ENCODE measurements at places on chromosomes 6 and 20. TPM values are rescaled to one million over a fixed set of nuclear protein-coding genes. Genes with fewer than 3 reads are reported as not detected.

Gene ULBP1
- 0.99 TPM for total RNA-seq

Gene MLN
- not detected for total RNA-seq

DNA sequence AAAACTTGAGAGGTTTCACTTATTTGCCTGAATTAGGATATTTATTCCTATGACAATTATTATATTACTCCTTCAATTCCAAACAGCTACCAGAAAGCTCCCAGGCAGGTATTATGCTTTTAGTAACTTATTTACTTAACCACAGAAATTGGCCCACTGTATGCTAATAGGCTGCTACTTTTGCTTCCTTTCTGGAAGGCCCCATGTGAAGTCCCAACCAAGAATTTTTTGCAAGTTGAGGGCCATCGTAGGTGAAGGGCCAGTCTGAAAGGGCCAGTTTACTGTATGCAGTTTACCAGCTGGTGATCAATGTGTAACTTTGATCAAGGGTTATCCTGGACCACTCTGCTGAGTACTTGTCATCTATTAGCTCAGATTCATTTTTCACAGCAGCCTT is 45.0 kb downstream of the EDN1 start:
- no peaks in the 10 kb centered on the region for H3K4me1 ChIP-seq
- H3K4me3 ChIP-seq, result no peak overlapping the region
- H3K27ac ChIP-seq, result no peak overlapping the region
- H3K36me3 ChIP-seq, result no peaks in the 10 kb centered on the region
- DNase-seq, result no peak

Gene GSTA2
- total RNA-seq, result not detected

DNA sequence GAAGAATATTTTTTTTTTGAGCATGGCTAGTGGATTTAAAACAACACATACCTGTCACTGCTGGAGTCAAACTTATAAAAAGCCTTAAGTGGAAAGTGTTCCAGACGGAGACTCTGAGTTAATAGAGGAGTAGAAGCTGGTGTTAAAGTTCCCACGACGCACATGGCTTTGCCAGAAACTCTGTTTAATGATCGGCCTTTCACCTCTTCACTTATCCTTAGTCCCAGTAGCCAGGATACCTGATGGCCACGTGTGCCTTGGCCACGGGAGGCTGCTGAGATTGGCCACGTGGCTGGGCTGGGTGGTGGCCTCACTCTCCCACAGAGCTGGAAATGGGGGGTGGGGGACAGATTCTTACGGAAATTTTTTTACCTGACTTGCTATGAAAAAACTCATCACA is 333.1 kb downstream of the ZFAND3 start:
- no peak overlapping the region for H3K27ac ChIP-seq
- H3K4me1 ChIP-seq, result no peaks in the 10 kb centered on the region
- H3K4me3 ChIP-seq, result no peak overlapping the region
- no peak for DNase-seq

GRCh38 chr6:36817176-36817817 is 21.9 kb downstream of the CPNE5 start:
- no peaks in the 10 kb centered on the region for H3K27me3 ChIP-seq
- DNase-seq, result no peak
- H3K36me3 ChIP-seq, result no peaks in the 10 kb centered on the region
- peaks cover 12% of the 10 kb centered on the region for H3K4me1 ChIP-seq
- H3K4me3 ChIP-seq, result no peak overlapping the region

DNA sequence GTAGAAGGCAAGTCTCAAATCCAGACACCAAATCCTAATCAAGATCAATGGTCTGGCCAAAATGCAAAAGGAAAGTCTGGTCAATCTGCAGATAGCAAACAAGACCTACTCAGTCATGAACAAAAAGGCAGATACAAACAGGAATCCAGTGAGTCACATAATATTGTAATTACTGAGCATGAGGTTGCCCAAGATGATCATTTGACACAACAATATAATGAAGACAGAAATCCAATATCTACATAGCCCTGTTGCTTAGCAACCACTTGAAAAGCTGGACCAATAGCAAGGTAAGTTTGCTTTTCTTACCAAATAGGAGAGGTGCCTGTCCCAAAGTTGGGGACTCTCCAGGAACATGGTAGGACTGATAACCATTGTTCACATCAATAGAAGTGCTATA is 2.0 kb downstream of the SEMG2 start:
- no peak overlapping the region for H3K27ac ChIP-seq
- H3K27me3 ChIP-seq, result peaks cover 23% of the 10 kb centered on the region
- DNase-seq, result no peak
- no peak overlapping the region for H3K4me3 ChIP-seq

Gene TAGAP
- 5.2 TPM for total RNA-seq

- peaks cover 7% of the 10 kb centered on the region for H3K4me1 ChIP-seq
- H3K27ac ChIP-seq, result no peak overlapping the region
- H3K27me3 ChIP-seq, result no peaks in the 10 kb centered on the region
- H3K4me3 ChIP-seq, result no peak overlapping the region
Observed at GRCh38 chr20:47764154-47764733, 21.0 kb downstream of the SULF2 start.

- H3K27ac ChIP-seq, result peak overlapping the region; percentile 22
- no peak overlapping the region for H3K4me3 ChIP-seq
- DNase-seq, result peak; percentile 34
- H3K36me3 ChIP-seq, result peaks cover 14% of the 10 kb centered on the region
- H3K27me3 ChIP-seq, result no peaks in the 10 kb centered on the region
Observed at GRCh38 chr6:136593748-136594490, 43.7 kb upstream of the MAP7 start.

Gene TSPO2
- not detected for total RNA-seq

GRCh38 chr20:58612121-58612691 is 38.9 kb upstream of the STX16 start:
- peaks cover 21% of the 10 kb centered on the region for H3K27me3 ChIP-seq
- no peak overlapping the region for H3K27ac ChIP-seq
- H3K4me3 ChIP-seq, result no peak overlapping the region

- H3K27me3 ChIP-seq, result no peaks in the 10 kb centered on the region
- no peak overlapping the region for H3K27ac ChIP-seq
- no peaks in the 10 kb centered on the region for H3K36me3 ChIP-seq
- H3K4me1 ChIP-seq, result 0 out of 2 replicates have a peak, but pooled peaks cover 4% of the 10 kb centered on the region
- no peak overlapping the region for H3K4me3 ChIP-seq
- DNase-seq, result no peak
Observed at GRCh38 chr6:94362061-94362864, 942.9 kb upstream of the EPHA7 start.

Gene KCNQ2
- not detected for total RNA-seq

Gene CRISP2
- total RNA-seq, result not detected

- no peak overlapping the region for H3K27ac ChIP-seq
- no peak for DNase-seq
- no peaks in the 10 kb centered on the region for H3K27me3 ChIP-seq
- H3K36me3 ChIP-seq, result no peaks in the 10 kb centered on the region
- no peak overlapping the region for H3K4me3 ChIP-seq
- H3K4me1 ChIP-seq, result peaks cover 8% of the 10 kb centered on the region
Observed at GRCh38 chr6:44088827-44089590, 38.2 kb downstream of the MRPL14 start.

DNA sequence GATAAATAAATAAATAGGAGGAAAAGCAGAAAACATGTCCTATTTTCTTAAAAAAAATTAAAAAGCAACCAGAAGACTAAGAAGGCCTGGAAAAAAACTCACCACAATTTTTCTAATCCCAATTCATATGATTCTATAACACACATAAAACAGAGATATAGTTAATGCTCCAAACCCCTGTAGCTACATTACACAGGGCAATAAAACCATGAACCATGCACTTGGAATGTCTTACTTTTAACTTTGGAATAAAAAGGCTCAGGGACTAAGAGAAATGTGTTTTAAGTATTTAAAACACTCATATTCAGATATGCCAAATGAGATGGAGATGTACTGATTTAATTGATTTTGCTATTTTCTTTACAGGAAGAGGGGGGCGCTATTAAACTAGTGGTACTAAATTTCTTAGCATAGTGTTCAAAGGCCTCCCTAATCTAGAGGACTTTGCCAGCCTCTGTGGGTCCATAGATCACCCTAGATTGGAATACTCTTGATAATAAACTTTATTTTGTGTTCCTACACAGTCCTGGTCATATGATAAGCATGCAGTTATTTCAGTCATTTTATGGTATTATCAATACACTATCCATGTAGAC is 30.3 kb upstream of the GCM1 start:
- no peak overlapping the region for H3K27ac ChIP-seq
- no peaks in the 10 kb centered on the region for H3K27me3 ChIP-seq
- H3K36me3 ChIP-seq, result no peaks in the 10 kb centered on the region
- no peak overlapping the region for H3K4me3 ChIP-seq
- 0 out of 2 replicates have a peak, but pooled peaks cover 5% of the 10 kb centered on the region for H3K4me1 ChIP-seq

Gene OPRL1
- total RNA-seq, result 0.43 TPM

DNA sequence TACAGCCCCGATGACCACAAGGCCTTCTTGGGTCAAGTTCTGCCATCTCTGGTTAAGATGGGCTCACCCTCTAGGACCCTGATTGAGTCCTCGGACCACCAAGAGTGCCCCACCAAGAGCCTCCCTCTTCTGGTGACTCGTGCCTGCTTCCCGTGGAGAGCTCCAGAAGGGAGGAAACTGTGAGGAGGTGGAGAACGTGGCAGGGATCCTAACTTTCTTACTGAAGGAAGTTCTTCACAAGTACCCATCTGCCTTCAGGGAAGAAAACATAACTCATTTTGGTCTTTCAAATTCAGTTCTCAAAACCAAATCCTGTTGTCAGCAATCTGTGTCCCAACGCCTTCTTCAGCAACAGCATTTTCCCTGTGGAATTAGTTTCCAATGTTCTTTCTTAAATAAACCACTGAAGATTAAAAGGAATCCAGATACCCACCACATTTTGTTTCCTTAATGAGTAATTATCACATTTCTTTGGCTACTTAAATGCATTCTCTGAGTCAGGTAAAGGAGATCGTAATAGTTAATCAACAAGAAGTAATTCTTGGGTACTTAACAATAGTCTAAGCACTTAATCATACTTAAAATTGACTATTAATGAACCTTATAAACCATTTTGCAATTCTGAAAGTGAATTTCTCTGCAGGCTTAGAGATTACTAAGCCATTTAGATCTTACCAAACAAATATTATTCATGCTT is 185.8 kb upstream of the SGK1 start:
- no peaks in the 10 kb centered on the region for H3K27me3 ChIP-seq
- no peak overlapping the region for H3K27ac ChIP-seq
- H3K36me3 ChIP-seq, result no peaks in the 10 kb centered on the region

Gene CARMIL1
- 0.73 TPM for total RNA-seq

DNA sequence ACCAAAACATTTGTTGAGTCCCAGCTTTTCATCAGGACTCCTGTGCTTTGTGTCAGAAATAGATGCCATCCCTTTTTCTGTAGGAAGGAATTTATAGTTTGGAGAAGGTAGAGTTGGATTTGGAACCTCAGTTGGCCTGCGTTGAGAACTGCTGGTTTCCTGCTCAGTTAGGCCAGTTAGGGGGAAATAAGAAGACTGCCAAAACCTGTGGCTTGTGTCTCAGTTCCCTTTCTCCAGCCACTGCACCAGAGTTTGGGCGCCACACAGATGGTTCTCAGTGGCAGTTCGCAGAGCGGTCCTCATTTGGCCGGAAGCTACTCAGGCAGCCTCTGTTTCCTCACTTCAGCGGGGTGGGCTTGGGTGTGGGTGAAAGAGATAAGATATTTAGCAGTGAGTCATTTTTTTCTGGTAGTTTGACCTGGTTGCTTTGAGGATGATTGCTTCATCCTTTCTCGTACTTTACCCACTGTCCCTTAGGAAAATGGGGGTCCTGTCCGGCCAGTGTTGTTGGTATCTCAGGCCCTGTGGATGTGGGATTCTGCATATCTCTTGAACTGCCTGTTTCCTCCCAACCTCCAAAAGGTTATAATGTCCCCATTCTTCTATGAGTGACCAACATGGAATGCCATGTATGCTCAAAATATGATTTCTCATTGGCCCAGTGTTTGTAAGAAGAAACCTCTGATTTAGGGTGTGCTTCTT is 53.7 kb downstream of the JARID2 start:
- H3K36me3 ChIP-seq, result no peaks in the 10 kb centered on the region

DNA sequence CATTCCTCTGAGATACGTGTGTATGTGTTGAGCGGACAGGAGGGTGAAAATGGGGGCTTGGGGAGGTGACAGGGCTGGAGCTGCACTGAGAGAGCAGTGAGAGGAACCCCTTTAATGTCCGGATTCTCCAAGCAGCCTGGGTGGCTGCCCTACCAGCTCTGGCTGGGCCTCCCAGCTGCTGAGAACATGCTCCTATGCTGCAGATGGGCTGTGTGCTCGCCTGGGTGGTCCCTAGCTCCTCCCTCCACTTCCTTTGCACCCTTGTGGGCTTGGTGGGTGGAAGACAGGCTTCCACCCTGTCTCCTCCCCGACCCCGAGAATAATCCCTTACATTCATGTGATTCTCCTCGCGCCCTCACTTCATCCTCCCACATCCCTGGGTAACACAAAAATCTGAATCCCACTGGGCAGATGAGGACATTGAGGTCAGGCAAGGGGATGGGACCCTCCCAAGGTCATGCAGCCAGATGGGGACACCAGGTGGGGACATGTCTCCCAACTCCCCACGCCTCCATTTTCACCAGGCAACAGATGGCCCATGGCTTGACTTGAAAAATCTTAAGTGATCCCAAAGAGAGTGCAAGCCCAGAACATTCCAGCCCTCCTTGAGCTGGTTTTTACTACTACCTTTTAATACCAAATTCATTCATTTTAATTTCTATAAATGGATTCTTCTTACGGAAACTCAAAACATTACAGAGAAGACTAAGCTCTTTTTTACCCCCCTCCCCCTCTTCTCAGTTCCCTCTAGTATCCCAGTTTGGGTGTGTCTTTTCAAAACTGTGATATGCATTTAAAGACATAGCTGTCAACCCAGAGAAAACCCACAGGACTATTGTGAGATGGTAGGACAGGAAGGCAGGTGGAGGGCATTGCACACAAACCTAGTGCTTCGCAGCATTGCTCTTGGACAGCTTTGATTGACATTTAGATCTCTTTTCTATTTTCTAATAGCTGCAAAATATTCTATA is 5.0 kb upstream of the PDRG1 start:
- peaks cover 7% of the 10 kb centered on the region for H3K4me1 ChIP-seq
- no peak overlapping the region for H3K4me3 ChIP-seq

- no peaks in the 10 kb centered on the region for H3K27me3 ChIP-seq
- no peak for DNase-seq
- no peak overlapping the region for H3K27ac ChIP-seq
- H3K4me1 ChIP-seq, result peaks cover 24% of the 10 kb centered on the region
- no peak overlapping the region for H3K4me3 ChIP-seq
Observed at GRCh38 chr6:2799936-2800527, 34.8 kb downstream of the WRNIP1 start.

Gene SLC13A3
- total RNA-seq, result not detected

- H3K4me1 ChIP-seq, result peaks cover 11% of the 10 kb centered on the region
- H3K27me3 ChIP-seq, result no peaks in the 10 kb centered on the region
- no peak for DNase-seq
- no peaks in the 10 kb centered on the region for H3K36me3 ChIP-seq
Observed at GRCh38 chr20:58751979-58752378, 59.4 kb downstream of the NPEPL1 start.

Gene CAGE1
- total RNA-seq, result not detected
